ENCODE measurements at places on chromosomes 1 and 21.

DNA sequence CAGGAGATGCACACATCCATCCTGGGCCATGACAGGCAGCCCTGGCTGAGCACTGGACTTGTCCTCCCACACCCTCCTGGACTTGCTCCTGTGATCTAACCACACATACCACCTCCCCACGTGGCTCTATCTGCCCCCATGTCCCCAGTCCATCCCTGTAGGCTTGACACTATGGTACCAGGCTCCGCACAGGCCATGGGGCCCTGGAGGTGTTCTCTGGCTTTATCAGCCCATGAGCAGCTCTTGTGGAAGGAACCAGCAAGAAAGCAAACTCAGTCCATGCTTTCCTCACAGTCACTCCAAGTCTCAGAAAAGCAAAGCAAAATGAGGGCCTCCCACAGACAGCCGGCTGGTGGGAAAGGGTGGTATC, 61.6 kb downstream of the CD46 start:
- no peak for DNase-seq

DNA sequence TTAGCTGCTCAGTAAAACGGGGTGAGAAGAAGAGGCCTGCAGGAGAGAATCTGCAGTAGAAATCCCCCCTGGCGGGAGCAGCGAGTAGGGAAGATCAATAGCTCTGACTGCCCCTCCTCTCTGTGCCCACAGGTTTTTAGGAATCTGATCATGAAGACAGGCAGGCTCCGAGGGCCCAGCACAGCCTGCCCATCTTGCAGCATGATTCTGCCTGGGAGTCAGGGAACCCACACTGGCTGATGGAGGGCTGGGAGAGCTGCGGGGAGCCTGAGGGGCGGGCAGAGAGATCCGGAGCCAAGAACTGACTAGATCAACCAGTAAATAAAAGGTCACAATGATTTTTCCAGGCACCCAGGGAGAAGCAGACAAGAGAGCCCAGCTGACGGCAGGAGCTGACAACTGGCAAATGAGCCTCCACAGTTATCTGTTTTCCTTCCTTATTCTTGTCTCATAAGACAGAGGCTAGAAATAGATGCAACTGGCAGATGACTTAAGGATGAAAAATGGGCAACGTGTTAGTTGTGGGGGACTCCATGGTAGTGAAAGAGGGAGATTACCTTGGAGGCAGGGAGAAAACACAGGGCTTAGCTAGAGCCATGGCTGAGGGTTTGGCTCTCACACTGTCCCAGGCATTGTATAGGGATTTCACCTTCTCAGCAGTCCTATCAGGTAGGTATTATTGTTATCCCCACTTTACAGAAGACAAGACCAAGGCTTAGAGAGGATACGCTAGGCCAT, 116.2 kb downstream of the PLXNA2 start:
- no peak for DNase-seq

DNA sequence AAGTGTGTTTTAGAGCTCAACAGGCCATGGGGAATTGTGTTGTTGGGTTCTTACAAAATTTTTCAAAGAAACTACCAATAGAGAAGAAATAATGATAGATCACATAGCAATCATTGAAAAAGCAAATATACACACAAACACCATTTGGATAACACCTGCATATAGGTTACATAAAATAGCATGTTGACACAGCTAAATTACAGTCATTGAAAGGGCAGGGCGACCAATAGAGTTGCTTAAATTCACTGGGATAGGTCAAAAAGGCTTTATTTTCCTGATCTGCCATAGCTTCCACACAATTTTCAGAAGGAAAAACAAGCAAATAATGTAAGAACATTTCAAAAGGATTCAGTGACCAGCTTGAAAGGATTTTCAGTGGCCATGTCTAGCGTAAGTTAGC, 57.9 kb upstream of the FGGY start:
- no peak for DNase-seq

DNA sequence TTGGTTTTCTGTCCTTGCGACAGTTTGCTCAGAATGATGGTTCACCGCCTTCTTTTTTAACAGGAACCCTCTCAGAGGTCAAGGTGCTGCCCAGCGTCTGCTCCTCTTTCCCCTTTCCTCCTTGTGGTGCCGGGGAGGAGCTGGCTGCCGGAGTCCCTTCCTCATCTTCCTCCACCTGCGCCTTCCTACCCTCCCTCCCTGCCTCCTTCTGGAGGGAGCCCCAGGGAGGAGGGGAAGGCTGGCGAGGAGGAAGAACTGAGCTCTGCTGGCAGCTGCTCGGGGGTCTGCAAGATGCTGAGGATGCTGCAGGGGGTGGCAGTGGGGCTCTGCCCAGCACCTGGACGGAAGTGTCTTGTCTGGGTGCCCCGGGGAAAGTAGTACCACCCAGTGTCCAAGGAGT, 31.2 kb downstream of the BACE2 start:
- no peak for DNase-seq

- no peak for DNase-seq
These were observed 15.8 kb downstream of the IVL start for GRCh38 chr1:152924191-152924590.
